ENCODE measurements at places on chromosomes 6 and 20. TPM values are rescaled to one million over a fixed set of nuclear protein-coding genes. Genes with fewer than 3 reads are reported as not detected.

Gene FOXA2
- total RNA-seq, result not detected

Gene IPCEF1
- 0.34 TPM for total RNA-seq

Gene C20orf96
- 3.3 TPM for total RNA-seq

Gene C20orf141
- not detected for total RNA-seq

Gene RARS2
- total RNA-seq, result 23.6 TPM
